Caudate nucleus (tissue), 63 donors: ENCODE measurements at places on chromosomes 2 and 18.

DNA sequence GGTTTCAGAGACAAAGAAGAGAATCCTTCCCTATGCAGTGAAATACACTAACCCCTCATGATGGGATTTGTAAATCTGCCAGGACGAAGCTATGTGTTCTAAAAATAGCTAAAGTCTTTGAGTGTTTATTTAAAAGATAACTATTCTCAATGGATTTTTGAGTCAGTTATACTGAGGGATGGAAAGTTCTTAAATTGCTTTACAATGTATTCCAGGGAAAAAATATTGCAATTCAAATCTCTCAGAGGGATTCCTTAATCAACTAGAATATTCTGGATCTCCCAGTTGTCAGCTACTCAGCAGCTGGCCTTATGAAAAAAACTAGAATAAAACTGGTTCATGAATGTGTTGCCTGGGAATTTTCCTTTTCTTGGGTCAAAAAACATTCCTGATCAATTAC is 312.4 kb downstream of the PLCL1 start:
- DNase-seq: no peak

DNA sequence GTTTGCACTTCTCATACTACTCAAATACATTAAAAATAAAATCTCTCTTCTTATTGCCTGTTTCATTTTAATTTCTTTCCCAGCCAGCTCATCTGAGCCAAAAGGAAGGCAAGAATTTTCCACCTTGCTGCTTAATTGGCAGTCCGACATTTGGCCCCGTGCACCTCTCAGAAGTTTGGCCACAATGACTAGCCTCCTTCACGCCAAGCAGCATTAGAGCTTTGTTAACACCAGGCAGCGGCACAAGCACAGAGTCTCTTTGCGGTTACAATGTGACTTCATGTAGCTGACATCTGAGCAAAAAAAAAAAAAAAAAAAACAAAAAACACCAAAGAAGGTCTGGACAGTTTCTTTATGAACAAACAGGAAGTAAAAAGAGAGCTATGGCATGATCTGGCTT is 248.9 kb downstream of the OSR1 start:
- DNase-seq: no peak

DNA sequence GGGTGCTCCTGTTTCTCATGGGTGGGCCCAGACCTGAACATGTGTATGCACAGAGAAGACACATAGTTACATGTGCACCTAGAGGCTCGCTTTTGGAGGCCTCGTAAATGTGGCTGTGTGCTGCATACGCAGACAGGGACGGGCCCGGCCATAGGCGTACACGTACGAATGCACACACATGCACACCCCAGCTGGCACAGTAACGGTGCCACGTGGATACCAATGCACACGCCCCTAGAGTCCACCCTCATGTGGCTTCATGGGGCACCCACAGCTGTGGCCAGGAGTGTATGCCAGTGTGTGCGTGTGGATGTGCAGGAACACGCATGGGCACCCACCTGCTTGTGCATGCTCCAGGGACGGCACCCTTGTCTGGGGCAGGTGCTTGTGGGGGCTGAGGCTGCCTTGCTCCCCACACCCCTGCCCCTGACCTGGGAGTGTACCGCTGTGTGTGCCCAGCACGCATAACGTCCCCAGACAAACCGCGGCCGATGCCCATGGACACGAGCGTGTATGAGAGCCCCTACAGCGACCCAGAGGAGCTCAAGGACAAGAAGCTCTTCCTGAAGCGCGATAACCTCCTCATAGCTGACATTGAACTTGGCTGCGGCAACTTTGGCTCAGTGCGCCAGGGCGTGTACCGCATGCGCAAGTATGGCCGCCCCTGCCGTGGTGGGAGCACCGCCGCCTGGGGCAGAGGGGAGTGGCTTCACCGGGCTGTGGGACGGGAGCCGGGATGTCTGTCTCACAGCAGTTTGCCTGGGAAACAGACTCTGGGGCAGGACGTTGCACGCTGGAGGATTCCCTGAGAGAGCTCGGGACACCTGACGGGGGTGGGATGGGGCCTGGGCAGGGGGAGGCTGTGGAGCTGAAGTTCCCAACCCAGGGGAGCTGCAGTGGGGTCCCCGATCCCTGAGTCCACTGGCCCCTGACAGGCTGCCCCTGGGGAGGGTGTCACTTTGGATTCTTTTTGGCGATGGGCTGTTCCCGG is 21.0 kb downstream of the ZAP70 start:
- no peak for DNase-seq

DNA sequence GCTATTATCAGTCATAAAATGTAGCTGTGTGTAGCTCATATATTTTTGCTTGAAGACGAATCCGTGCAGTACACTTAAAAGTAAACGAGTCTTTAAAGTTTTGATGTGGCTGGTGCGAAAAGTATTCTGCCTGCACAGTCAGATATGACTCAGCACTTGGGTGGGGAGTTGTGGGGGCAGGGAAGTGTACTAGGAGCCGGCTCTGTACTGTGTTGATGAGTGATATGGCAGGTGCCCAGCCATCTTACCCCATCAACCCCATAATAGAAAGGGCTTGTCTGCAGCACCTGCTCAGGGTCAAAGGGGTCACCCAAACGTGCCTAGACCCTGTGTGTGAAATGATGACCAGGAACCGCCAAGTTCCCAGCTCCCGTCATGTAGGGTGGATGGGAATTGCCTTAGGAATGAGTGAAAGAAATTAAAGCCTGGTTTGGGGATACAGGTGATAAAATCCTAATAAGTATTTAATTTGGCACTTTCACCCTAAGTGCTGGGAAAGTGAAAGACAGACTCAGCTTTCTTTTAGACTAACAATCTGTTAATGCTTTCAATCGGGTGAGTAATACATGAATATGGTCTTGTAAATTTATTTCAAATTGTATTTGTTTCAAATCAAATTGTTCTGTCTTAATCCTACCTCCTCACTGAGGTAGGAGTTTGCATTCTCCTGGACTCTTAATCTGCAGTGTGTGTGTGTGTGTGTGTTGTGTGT is 48.0 kb downstream of the BCL2L11 start:
- no peak for DNase-seq

GRCh38 chr18:56221195-56222065 is 417.0 kb downstream of the TXNL1 start:
- no peak for DNase-seq

DNA sequence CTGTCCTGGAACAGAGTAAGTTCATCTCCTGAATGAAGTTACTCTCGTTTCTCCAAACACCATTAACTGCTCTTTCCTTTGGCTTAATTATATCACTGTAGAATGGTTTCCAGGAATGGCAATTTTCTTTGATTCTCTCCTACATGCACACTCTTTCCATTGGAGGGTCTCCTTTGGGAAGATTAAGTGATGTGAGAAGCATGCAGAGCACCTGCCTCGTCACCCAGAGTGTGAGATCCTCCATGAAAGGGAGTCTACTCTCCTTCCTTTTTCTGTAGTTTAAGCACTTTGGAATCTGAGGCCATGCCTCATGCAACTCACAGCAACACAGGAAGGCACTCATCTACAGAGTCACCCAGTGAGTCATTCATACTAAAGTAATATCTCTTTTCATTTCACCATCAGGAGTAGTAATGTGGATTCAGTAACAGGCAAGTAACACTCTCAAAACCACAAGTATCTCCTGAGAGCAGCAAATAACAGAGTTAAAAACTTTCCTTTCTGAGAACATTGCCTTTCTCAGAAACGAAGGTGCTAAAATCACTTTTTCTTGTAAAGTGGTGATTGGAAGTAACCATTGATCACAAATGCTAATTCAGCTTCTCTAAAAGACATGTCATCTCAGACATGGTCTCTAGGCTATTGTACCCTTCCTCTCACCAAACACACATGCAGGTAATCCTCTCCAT is 52.8 kb upstream of the IL1RL1 start:
- DNase-seq: no peak

GRCh38 chr2:112794131-112794733 is 9.9 kb upstream of the IL1A start:
- no peak for DNase-seq

GRCh38 chr18:10290638-10291235 is 163.7 kb upstream of the APCDD1 start:
- no peak for DNase-seq

DNA sequence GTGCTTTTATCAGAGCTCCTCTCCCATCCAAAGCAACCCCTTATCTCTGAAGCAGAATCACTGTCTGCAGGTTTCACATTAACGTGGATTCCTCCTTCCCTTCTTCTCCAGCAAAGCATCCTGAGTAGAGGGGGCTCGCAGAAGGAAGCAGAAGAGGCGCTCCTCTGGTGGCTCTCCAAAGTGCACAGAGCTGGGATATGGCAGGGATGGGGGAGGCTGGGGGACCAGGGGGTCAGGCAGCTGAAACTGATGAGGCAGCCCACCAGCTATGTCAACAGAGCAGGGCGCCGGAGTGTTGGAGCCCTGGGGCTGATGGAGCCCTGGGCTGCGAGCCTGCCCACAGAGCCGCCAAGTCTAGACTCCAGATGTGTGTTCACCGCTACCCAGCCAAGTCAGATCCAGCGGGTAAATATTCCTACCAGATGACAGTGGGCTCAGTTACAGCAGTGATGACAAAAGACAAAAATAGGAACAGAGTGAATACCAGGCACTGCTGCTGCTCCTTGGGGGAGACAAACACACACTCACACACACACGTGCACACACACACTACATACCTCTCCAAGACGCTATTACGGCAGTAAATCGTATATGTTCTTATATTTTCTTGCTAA is 678.3 kb upstream of the ID2 start:
- no peak for DNase-seq
